ENCODE measurements at places on chromosomes 7 and 10.

DNA sequence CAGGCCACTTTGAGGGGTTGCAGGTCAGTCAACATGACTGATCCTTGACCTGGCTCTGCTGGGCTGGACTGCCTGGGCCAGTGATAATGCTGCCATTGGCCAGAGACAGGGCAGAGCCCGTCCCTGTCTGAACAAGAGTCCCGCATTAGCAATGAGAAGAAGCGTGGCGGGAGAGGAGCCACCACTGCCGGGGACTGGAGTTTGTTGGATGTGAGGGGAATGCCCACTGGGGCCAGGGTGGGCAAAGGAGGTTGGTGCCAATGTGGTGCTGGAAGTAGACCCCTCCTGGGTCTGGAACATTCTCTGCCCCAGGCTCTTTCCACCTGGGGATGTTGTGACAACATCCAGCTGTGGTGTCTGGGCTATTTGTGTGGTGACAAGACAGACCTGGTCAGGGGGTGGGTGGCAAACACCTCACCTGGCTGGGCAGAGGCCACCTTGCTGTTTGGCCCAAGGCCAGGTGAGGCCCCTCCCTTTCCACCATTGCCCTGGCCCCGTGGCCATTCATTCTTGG is 7.6 kb downstream of the SAP25 start:
- DNase-seq, result no peak

- DNase-seq, result no peak
Measured at GRCh38 chr7:16202303-16202702, 219.0 kb downstream of the CRPPA start.

DNA sequence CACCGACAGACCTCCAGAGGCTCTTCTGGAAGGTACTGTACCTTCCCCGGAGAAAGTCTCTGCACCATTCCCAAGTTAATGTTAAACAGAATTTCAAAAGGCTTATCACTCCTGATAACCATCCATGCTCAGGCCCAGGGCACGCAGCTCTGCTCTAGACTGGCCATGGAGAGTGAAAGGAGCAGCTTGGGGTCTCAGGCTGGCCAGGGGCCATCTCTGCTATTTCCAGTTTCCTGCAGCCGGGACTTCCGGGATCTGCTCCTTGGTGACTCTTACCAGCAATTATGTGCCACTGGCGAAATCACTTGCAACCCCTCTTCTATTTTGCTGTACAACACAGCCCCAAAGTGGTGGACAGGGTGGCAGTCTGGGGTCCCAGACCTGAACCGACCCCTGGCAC is 6.0 kb downstream of the CLDN15 start:
- DNase-seq, result no peak

DNA sequence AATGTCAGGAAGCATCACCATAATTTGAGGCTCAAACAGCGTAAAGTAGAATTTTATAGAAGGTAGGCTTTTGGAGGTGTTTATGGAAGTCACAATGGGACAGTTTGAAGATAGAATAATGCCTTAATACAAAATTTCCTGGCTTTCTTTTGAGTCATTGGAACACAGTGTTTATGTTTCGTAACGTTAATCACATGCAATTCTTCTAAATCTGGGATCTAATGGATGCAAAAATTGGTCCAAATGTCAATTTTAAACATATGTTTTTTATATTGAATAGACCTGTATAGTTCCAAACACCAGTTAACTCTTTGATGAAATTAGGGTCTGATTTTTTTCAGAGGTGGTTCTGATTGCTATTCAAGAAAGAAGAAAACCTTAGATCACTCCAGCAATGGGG is 86.5 kb upstream of the HPS1 start:
- DNase-seq, result no peak

DNA sequence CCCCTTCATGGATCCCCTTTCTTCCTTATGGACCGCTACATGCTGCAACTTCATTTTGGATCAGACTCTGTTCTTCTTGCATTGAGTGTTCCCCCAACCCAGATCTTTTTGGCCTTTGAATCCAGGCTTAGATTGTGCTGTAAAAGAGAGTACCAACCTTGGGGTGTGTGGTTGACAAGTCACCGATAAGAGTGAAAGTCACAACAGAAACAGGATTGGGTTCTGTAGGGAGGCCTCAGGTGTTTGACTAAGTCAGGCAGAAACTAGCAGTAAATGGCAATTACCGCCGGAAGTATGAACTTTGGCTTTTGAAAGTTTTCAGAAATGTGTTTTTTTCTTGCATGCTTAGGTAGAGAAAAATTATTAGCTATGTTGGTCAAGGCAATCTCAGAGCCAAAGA is 89.3 kb downstream of the TMEM106B start:
- no peak for DNase-seq

DNA sequence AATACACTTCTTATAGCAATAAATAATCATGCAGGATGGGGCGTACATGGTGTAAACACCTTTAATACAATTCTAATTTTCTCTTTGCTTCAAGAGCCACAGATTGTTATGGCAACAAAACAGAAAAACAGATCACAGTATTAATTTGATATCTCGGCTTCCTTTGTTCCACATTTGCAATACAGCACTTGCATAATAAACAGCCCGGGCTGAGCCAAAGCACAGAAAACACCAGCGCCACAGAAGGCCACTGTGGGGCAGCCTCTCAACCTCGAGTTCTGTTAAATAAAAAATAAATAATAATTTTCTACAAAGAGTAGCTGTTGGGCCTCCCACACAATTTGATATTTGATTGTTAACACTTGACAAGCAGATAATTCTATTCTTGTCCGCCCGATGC is 255.9 kb downstream of the USP6NL start:
- no peak for DNase-seq

GRCh38 chr7:41219276-41219675 is 483.6 kb downstream of the INHBA start:
- DNase-seq, result no peak

GRCh38 chr7:84204655-84205054 is 10.1 kb upstream of the SEMA3A start:
- no peak for DNase-seq

- no peak for DNase-seq
Measured at GRCh38 chr10:86607674-86608073, 46.7 kb upstream of the OPN4 start.

GRCh38 chr7:99579956-99580777 is 17.9 kb upstream of the TMEM225B start:
- no peak for DNase-seq

- DNase-seq, result no peak
Measured at GRCh38 chr7:15889507-15889906, 203.0 kb upstream of the MEOX2 start.

DNA sequence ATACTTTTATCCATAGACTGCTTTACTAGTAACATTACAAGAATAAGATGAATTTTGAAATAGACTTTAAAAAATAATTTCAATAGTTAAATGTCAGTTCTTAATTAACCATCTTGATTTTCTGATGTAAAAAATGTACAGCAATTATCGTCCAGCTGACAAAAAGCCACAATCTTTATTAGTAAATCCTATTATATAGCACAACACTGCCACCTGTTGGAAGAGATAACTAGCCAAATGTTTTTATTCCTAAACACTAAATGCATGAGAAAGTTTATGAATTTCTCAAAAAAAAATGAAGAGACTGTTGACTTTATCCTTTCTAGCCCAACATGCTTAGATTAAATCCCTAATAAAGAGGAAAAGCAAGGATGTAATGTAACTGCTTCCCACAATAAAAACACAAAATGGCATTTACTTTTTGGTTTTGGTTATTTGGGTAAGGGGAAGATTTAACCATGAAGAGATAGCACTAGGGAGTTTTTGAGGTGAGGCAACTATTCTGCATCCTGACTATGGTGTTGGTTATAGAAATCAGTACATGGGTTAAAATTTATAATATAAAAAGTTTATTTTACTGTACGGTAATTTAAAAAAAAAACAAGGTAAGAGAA is 8.0 kb downstream of the COA1 start:
- DNase-seq, result peak; percentile 8

GRCh38 chr10:78747401-78748234 is 321.1 kb upstream of the ZMIZ1 start:
- DNase-seq, result no peak

- no peak for DNase-seq
Measured at GRCh38 chr10:98320486-98321185, 52.6 kb upstream of the LOXL4 start.

GRCh38 chr10:86666538-86666937 is 1.8 kb upstream of the LDB3 start:
- no peak for DNase-seq

DNA sequence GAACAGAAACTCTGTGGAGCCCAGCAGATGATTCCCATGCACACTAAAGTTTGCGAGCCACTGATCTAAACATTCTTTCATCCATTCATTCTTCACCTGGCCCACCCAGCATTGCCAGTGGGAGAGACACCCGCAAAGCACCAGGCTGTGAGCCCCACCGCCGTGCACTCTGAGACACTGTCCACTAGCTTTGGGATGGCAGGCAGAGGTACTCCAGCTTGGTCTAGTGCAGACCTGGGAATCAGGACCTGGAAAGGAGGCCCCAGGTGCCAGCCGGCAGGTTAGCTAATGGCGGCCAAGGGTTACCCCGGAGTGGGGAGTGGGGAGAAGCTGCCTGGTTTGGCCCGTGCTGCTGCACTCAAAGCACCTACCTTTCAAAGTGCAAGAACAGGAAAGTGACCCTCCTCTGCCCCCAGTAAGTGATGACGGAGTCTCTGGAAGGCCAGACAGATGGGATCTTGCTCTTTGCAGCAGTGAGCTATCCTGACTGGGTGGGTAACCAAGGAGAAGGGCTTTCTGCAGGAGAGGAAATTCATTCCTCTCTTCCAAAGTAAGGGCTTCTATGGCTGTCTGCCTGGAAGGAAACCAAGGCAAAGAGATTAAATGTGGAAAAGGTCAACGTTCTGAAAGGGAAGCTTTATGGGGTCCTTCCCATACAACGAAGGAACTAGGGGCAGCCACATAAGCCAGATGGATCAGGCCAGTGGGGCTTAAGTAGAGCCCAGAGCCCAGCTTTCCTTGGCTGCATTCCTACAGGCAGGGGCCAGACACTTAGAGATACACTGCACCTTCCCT is 74.2 kb upstream of the LRRC4 start:
- DNase-seq, result no peak

DNA sequence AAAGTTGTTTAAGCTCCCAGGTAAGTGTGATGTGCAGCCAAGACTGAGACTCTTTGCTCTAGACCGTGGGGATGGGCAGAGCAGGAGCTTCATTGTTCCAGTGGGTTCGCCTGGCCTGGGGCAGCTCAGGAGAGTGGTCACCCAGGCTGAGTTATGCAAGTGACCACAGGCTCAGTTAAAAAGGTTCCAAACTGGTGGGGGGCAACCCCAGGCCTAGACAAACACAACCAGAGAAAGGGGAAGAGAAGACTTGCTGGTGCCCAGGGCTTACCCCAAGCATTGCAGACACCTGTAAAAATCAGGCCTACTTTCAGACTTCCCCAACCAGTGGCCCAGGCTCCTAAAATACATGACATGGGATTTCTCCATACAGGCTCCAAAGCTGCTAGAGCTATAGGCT is 21.6 kb downstream of the CREB3L2 start:
- no peak for DNase-seq

DNA sequence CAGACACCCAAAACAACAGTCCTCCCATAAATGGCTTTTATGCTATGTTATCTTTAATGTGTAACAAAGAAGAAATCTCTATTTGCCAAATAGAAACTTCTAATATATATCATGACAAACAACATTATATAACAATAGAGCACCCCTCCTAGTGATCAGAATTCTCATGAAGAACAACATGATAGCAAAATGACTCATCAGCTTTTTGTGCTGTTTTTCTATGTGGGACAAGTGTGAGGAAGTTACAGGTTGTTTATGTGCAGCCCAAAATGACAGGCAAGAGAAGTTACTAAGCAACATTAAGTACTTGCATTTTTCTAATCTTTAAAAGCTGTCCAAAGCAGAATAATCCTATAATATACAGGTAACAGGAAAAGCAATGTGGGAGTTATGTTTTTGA is 7.7 kb downstream of the DGKB start:
- no peak for DNase-seq

- DNase-seq, result no peak
Measured at GRCh38 chr7:118590107-118590506, 365.6 kb downstream of the ANKRD7 start.

DNA sequence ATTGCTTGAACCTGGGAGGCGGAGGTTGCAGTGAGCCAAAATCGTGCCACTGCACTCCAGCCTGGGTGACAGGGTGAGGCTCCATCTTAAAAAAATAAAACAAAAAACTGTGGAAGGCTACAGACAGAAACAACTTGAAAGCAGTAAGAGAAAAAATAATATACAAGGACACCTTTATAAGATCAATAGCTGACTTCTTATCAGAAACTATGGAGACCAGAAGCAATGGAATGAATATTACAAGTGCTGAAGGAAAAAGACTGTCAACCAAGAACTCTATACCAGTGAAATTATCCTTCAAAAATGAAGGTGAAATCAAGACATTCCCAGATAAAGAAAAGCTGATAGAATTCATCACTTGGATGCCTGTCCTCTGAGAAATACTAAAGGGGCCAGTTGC is 49.0 kb downstream of the RBAK start:
- DNase-seq, result no peak
